ENCODE measurements at places on chromosomes 3 and 15. TPM values are rescaled to one million over a fixed set of nuclear protein-coding genes. Genes with fewer than 3 reads are reported as not detected.

DNA sequence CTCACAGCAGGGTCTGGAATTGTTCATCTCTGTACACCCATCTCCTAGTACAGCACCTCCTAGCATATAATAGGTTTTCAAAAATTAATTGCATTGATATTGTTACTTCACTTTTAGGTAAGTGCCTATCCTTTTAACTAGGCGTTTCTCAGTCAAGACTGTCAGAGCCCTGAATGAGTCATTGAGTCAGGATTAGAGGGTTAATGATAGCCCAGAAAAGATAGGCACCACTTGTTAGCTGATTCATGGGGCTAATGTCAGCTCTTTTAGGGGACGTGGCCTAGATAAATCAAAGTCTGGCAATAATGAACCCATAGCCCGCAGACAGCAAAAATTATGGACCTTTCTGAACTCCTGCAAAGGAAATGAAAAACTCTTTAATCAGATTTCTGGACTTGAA lies 42.9 kb downstream of the TIMP4 start:
- no peak for DNase-seq

DNA sequence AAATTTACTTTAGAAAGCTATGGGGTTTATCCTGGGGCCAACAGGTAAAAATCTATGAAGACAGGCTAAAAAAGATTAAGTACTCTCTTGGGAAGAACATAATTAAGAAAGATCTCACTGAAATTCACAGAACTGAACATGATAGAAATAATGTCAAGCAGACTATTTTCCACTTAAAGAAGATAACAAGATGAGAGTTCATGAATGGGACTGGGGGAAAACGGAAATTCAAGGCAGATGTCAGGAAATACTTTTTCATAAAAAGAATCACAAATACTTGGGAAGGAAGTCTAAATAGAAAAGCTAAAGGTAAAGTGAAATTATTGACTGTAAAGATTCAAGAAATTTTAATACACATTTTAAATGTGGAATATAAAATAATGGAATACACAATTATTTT lies 737.6 kb downstream of the EPHA3 start:
- DNase-seq: no peak

DNA sequence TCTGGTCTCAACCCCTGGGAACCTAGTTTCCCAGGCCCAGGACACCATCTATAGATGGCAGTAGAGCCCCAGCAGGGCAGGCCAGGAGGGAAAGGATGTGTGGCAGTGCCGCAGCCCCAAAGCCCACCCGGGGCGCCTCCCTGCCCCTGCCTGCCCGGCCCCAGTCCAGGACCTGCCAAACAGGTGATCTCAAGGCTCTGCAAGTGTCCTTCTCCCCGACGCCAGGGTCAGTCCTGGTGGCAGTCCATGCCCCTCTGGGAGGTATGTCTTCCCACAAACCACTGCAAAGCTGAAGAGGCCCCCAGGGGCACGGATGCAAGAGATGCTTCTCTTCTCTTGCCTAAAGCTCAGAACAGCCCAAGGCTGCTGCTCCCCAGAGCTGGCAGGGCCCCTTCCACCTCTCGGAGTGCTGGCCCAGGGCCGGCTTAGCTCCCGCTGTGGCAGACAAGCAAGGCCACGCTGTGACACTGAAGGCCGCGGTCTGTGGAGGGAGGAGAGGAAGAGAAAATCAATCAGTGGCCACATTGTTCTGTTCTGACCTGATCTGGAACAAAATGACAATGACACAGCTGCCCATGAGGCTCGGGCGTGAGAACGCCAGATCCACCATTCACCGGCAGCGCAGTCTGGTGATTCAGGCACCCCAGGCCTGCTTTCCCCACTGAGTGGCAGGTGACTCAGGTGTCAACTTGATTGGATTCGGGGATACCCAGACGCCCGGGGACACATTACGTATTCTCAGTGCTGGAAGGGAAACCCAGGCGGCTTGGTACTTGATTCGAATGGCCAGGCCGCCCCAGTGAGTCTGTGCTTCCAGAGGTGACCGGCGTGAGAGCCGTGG lies 34.0 kb downstream of the KLHL25 start:
- no peak for DNase-seq

- no peak for DNase-seq
Observed at GRCh38 chr3:71202848-71203533, 380.5 kb downstream of the FOXP1 start.

GRCh38 chr3:178676942-178677790 lies 140.9 kb downstream of the KCNMB2 start:
- no peak for DNase-seq

- no peak for DNase-seq
Observed at GRCh38 chr15:57079931-57080620, 161.6 kb downstream of the TCF12 start.

DNA sequence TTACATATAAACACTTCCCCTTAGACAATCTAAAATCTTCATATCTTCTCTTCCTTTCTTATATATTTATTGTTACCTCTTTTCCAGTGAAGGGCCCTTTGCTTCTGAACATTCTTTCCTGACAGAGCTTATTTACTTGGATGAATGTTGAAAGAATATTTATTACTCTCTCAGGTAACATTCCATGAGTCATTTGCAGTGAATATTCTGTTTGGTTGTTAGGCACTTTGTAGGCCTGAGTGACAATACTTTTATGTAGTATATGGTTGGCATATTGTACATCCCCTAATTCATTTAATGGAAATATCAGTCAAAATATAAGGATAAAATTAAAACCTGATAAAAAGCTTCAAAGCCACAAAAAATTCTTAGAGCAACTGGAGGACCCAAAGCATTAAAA lies 260.9 kb upstream of the KCNMB2 start:
- no peak for DNase-seq

DNA sequence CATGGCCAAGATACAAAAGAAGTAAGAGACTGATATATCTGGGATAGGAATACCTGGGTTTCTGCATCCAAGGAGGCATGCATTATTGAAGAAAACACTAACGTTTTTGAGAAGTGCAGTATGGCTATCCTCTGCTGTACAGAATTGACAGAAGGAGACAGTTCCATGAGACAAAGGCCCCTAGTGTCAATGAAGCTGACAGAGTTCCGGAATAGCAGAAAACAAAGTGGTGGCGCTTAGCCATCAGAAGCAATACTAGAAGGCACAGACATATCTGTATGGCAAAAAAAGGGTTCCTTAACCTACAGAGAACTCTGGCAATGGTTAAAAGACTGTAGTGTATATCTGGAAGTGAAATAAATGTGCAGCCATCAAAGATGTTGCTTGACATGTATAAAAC lies 77.8 kb downstream of the VGLL3 start:
- no peak for DNase-seq

DNA sequence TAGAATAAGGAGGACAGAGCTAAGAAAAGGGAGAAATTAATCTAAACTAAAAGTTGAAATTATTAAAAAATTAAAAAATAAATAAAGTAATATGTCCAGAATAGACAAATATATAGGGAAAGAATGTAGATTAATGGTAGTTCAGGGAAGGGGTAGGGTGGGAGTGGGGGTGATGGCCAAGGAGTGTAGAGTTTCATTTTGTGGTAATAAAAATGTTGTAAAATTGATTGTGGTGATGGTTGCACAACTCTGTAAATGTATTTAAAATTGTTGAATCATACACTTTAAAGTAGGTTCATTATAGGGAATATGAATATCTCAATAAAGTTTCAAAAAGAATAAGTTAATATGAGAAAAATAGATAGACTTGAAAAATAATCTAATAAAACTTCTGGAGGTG lies 21.0 kb upstream of the FNDC3B start:
- no peak for DNase-seq

- DNase-seq: no peak
Observed at GRCh38 chr3:48845170-48845569, 2.5 kb downstream of the PRKAR2A start.

DNA sequence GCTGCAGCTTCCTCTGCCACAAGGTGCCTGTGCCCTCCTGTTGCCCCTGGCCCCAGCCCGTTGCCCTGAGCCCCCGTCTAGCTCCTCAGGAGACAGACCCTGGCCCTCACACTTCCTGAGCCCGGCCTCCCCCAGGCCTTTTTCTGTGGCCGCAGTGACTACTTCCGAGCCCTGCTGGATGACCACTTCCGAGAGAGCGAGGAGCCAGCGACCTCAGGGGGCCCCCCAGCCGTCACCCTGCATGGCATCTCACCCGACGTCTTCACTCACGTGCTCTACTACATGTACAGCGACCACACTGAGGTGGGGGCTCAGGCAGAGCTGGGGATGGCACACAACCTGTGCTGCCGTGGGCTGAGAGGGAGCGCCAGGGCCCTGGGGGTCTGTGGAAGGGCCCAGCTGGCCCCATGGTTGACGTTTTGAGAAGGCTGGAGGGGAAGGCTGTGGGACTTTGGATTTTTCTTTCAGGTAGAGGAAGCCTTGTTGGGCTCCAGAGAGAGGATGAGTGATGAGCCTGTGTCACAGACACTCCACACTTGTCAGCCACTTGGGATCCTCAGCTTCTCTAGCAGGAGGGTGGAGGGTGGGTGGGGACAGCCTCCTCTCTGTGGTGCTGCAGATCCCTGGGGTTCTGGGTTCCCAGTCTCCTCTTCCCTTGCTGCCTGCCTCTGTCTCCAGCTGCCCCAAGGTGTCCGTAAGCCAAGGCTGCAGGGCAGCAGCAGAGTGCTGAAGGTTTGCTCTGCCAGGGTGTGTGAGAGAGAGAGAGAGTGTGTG lies 5.0 kb downstream of the ABTB1 start:
- DNase-seq: peak; percentile 2

DNA sequence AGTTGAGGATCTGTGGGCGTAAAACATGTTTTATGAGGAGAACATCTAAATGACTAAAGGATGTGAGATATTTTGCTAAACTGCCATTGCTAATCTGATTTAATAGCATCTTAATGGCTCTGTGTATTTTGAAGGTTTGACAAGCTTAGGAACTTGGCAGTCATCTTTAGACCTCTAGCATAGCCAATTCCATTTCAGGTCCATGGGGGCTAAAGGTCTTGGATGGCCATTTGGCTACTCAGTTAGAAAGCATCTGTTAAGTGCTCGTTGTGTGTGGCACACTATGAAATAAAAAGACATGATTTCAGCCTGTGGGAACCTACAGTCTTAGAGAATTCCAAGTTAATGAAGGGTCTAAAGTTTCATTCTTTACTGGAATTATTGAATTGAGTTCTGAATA lies 236.2 kb downstream of the IL5RA start:
- DNase-seq: no peak

GRCh38 chr3:183180784-183181295 lies 18.3 kb upstream of the LAMP3 start:
- no peak for DNase-seq

- DNase-seq: peak; percentile 65
Observed at GRCh38 chr3:40387001-40387894, at the start of gene ENTPD3. TSS of gene ENTPD3 (plus strand) at chr3:40387184. CDS start at chr3:40388058, 874 bp downstream.

- peak; percentile 2 for DNase-seq
Observed at GRCh38 chr3:127053450-127053849, 70.5 kb downstream of the PLXNA1 start.

- no peak for DNase-seq
Observed at GRCh38 chr15:36313736-36314280, 265.6 kb upstream of the CDIN1 start.

Gene SST
- total RNA-seq: not detected

Gene SLC22A13
- 0.54 TPM for total RNA-seq

Gene ZNF860
- total RNA-seq: 1.3 TPM

Gene GJD2
- not detected for total RNA-seq

Gene RASGRF1
- not detected for total RNA-seq

Gene CELSR3
- 0.54 TPM for total RNA-seq

Gene LRRC3B
- total RNA-seq: not detected

Measured in thyroid gland (tissue), 4 donors.